ENCODE measurements at places on chromosomes 2 and 18.

DNA sequence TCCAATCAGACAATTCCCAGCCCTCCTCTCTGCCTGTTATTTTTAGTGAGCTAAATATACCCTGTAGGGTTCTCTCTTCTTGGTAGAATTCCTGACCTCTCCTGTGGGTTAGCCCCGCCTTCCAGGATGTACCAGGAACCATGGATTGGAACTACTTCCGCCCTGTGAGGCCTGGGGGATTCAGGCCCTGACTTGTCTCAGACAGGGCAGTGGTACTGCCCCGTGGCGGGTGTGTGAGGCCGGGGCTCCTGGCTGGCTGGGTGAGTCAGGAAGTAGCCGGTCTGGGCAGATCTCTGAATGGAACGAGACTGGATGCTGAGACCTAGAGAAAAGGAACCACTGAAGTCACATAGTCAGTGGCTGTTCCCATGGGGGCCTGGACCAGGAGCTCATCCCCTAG is 50.5 kb downstream of the DYSF start:
- no peak for DNase-seq

DNA sequence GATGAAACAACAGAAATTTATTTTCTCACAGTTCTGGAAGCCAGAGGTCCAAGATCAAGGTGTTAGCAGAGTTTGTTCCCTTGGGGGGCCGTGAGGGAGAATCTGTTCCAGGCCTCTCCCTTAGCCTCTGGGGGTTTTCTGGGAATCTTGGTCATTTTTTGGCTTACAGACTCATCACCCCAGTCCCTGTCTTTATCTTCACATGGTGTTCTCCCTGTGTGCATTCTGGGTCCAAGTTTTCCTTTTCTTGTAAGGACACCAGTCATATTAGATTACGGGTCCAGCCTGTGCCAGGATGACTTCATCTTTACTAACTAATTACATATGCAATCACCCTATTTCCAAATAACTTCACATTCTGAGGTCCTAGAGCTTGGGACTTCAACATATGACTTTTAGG is 292.5 kb upstream of the TRIB2 start:
- no peak for DNase-seq

- no peak for DNase-seq
Measured at GRCh38 chr2:106124905-106125549, 69.1 kb downstream of the UXS1 start.

- DNase-seq, result no peak
Measured at GRCh38 chr2:102193074-102193473, 6.3 kb downstream of the IL1RL2 start.

- DNase-seq, result no peak
Measured at GRCh38 chr2:229313591-229313990, 42.5 kb upstream of the PID1 start.

GRCh38 chr2:18406219-18406618 is 154.2 kb downstream of the RDH14 start:
- DNase-seq, result no peak

DNA sequence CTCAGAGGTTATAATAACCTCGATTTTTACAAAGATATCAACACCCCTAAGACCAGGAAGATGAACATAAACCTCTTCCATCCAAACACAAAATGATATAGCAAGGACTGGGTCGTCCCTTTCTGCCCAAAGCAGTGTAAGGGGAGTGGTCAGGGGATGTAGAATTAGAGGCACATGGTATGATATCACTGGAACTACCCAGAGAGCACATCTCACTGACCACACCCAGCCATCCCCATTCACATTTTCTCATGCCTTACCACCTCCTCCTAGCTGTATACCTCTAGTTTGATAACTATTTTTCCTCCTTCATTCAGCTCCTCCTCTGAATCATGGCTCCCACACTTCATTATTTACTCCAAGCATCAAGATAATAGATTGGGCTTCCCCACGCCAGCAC is 152.6 kb downstream of the COPS8 start:
- DNase-seq, result no peak

DNA sequence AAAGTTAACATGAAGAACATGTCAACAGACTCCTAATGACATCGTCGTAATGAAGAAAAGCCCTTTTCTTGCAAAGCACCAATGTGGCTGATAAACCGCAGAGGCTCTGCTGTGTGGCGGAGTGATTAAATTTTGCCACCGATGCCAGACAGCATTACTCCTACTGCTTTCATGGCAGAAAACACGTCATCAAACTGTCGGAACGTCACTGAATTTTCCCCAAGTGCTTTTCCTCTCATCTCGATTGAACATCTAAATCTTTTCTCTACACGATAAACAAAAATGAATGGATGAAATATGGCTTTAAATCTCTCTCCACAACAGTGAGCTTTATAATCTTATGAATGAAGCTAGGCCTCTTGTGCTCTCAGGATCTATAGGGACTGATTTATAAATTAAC is 159.8 kb upstream of the REG3G start:
- DNase-seq, result no peak

- DNase-seq, result no peak
Measured at GRCh38 chr2:241592126-241592845, 33.7 kb downstream of the BOK start.

DNA sequence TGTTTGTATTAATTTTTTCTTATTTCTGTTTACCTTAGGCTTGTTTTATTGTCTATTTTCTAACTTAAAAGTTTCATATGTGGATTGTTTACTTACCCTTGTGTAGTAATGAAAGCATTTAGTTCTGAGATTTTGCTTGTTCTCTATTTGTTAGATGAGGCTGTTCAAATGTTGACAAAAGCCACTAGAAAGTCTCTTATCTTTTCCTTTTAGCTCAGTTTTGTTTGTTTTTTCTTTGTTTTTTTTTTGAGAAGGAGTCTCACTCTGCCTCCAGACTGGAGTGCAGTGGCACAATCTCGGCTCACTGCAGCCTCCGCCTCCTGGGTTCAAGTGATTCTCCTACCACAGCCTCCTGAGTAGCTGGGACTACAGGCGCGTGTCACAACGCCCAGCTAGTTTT is 30.9 kb downstream of the USP14 start:
- no peak for DNase-seq

GRCh38 chr2:657766-658165 is 19.4 kb downstream of the TMEM18 start:
- peak; percentile 10 for DNase-seq

- DNase-seq, result no peak
Measured at GRCh38 chr2:201057087-201057521, 14.4 kb downstream of the HYCC2 start.
